Astrocyte of the hippocampus (primary cell): ENCODE measurements at places on chromosomes 1 and 21.
A peak's percentile ranks its signal among the peaks of the same experiment; 100 is the strongest.

DNA sequence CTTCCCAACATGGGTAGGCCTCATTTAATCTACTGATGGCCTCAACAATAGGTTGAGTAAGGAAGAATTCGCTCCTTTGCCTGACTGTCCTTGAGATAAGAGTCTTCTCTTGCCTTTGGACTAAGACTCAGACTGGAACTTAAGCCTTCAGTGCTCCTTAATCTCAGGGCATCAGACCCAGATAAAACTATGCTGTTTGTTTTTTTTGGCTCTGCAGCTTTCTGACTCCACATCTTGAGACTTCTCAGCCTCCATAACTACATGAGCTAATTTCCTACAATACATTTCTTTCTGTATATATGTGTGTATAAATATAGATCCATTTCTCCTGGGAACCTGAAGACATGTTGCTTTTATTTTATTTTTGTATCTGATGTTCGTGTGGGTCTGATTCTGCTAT, 1470.7 kb upstream of the PRMT6 start:
- no peak for DNase-seq

DNA sequence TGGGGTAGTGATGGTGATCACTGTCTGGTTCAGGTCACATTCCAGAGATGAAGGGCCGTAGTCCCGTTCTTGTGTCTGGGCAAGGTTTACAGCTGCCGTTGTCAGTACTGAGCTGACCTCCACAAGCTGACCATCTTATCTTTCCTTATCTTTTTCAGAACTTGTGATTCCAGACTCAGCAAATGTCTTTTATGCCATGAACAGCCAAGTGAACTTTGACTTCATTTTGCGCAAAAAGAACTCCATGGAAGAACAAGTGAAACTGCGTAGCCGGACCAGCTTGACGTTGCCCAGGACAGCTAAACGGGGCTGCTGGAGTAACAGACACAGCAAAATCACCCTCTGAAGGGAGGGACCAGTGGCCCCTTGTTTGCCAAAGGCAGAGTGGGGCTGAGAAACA, 111.6 kb downstream of the COLGALT2 start:
- DNase-seq: no peak

DNA sequence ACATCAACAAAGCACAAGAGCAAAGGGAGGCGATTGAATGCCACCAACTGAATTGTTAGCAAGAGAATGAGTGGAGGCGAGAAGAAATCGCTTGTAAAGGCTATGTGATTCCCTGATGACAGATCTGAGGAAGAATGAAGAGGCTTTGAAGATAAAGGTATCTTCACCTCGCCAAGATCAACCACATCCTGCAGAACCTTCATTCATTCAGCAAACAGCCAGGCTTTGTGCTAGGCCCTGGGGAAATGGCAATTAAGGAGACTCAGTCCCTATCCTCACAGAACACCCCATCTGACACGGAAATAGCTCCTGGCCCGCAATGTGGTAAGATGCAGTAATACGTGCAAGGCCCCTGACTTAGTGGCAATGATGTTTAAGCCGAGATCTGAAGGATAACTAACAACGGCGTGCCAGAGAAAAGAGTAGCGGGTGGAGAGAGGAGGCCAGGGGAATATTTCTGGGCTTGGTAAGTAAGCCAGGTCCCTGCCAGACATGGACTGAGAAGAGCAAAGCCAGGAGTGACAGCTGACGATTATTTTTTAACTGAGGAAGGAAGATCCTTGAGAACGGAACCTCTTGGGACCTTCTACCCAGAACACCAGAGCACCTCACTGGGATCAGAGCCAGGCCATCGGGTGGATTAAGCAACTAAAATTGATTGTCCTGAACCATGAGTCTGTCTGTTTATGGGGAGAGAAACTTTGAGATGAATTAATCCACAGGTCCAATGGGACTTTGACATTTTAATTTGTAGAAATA, 4.6 kb upstream of the VSIG8 start:
- no peak for DNase-seq

- no peak for DNase-seq
Observed at GRCh38 chr1:167130829-167131510, 37.1 kb downstream of the STYXL2 start.

GRCh38 chr1:9435153-9435636, 104.1 kb upstream of the SLC25A33 start:
- DNase-seq: no peak

GRCh38 chr1:91523482-91523881, 22.8 kb downstream of the CDC7 start:
- no peak for DNase-seq

DNA sequence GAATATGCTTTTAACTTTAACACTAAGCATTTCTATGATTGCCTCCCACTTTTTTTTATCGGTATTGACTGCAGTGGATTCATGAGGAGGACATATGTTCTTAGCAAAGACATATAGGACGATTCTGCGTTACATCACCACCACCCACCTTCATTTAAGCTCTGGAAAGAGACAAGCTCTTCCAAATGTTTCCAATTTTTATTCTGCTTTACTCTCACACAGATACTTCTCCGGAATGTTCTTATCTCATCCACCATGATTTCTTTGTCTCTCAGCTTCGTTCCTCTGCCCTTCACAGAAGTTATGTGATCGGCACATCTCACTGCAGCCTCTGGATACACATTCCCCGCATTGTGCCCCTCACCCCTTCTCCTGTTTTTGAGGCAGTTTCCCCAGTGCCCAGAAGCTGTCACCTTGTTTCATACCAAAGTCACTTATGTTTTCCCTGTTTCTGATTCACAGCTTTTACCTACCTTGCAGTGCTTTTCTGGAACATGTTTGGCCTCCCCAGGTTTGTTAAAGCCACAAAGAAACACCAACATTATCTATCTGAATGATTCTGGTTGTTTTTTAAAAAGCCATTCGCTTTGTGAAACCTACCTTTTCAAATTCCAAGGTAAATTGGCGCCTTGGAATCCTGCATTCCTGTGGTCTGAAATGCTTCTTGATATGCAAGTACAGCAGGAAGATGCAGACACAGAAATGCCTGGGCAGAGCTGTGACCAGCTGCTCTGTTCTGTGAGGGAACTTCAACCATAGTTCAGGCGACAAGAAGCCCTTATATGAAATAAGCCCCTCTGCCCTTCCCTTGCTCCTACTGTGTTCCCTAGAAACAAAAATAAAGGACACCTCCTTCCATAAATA, 1020.2 kb downstream of the TTLL7 start:
- DNase-seq: peak; percentile 72

GRCh38 chr1:80633947-80634706, 1166.6 kb upstream of the ADGRL2 start:
- DNase-seq: no peak

DNA sequence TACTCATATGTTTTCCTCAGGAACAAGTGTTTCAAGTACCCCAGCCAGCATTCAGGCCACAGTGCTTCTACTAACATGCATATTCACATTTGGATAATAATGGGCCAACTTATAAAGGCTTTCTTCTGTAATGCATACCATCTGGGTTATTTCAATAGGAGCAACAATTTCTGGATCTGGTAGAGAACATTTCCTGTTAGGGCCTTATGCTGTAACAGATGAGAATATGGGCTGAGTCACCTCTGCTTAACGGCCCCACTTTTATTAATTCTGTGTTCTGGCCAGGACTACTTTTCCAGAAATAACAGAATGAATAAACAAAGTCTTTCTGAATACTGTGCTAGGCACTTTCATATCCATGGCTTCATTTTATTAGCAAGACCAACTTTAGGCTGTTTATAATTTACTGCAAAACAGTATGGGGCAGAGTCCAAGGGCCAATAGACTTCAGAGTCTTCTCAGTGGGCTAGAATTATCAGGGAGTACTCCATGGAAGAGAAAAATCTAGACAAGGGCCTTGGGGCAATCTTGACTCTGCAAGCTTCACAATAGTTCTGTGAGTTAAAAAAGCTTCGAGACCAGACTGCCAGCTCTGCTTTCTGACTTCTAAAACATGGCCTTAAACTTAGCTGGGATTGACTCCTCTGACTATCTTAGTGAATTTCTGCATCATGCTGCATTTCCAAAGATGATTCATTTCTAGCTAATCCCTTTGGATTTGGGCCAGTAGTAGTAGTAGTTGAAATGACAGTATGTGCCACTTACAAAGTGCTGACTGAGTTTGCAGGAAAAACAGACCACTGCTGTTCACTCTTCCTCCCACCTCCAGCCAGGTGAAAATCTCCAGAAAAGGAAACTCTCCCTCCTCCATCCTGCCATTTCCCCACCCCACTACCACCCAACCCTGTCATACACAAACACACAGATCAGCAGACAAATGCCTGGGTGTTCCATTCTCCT, 8.2 kb upstream of the SSX2IP start:
- peak; percentile 75 for DNase-seq

DNA sequence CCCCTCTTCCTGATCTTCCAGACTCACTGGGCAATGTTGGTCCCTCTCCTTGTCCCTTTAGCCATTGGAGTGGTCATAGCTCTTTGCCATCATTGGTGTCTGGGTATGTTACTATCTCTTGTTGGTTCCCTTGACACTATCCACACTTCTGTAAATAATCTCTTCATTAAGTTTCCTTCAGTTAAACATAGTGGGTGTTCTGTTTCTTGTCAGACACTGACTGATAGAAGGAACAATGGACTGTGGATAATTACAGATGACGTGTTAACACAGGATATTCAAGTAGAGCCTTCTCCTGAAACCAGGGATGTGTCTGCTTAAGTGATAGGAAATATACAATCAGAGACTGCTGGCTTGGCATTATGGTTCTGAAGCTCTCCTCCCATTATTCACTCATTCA, 458.3 kb upstream of the USP24 start:
- DNase-seq: no peak
